ENCODE measurements at places on chromosomes 5 and 9.
A peak's percentile ranks its signal among the peaks of the same experiment; 100 is the strongest.

DNA sequence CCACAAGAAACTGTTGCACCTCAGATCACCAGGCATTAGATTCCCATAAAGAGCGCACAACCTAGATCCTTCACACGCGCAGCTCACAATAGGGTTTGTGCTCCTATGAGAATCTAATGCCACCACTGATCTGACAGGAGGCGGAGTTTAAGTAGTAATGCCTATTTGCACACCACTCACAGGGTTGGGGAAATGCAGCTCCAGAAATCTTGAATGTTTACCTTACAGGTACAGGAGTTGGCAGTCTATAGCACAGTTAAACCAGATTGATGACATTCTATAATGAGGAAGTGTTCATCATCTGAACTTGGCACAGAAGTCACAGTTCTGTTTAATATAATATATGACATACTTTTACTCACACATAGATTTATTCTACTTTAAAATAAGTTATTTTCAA is 732.2 kb upstream of the ZNF608 start:
- peak; percentile 55 for DNase-seq

- no peak for DNase-seq
Measured at GRCh38 chr5:74040811-74041491, 415.0 kb downstream of the ARHGEF28 start.

- no peak for DNase-seq
Measured at GRCh38 chr9:4506490-4506889, 16.2 kb downstream of the SLC1A1 start.

- no peak for DNase-seq
Measured at GRCh38 chr9:115398996-115399395, 281.0 kb upstream of the TNC start.

GRCh38 chr9:11149065-11149464 is 536.3 kb upstream of the PTPRD start:
- no peak for DNase-seq

DNA sequence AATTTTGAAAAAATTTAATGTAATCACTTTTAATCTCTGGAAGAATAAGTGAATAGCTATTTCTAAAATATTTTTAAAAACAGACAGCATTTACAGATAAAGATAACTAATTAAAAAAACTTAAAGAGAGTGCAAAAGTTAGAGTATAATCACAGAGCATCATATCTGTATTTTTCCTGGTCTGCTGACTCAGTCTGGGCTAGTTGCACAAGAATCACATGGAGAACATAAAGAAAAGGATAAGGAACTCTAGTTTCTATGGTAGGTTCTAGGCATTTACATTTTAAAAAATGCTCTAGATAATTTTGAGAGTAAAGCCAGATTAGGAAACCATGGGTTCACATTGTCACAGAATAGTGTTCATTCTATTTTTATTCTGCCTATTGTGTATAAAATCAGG is 347.4 kb downstream of the PSAT1 start:
- no peak for DNase-seq

DNA sequence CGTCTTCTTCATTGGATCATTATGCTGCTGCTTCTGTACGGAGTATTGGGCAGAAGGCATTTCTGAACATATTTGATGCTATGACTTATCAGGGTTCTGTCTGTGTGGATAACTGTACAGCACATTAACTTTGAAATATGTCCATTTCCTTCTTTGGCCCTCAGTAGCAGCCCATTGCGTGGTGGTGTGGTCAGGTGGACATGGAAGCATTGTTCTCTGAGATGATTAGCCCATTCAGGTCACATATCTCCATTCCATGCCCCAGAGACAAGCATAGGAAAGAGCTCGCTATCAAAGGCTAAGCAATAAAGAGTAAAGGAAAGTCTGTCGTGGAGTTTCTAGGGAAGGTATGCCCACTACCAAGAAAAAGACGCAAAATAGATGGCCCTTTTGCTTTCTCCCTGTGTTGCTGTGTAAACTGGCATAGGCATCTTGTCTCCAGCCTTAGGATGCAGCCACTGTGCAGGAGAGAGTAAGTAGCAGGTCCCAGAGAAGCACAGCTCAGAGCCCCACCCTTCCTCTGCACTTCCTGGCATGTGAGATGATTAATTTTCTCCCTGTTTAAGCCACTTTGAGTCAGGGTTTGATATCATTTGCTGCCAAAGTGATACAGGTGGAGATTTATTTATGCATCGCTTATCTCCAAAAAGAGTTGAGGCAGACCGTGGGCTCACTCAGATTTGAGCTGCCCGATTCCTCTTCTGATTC is 221.9 kb downstream of the PDZD2 start:
- DNase-seq = no peak

- DNase-seq = no peak
Measured at GRCh38 chr9:72817413-72817812, 135.4 kb downstream of the ALDH1A1 start.

- peak; percentile 30 for DNase-seq
Measured at GRCh38 chr5:132007399-132008162, 3.9 kb downstream of the ACSL6 start.

DNA sequence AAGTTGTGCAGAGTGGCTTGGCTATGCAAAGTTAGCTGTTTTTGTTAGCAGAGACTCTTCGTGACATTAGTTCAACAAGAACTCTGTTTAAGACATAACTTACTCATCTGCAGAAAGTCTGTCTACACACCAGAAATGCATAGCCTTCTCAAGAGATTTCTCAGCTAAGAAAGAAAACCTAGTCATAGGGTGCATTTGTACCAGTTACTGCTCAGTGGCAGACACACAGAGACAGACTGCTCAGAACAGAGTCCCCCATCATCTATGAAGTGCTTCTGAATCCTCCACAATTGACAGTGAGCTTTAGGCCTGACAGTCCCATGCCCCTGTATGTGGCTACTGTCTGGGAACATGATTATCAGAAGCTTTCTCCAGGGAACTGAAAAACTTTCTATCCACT is 56.1 kb upstream of the IFNK start:
- no peak for DNase-seq

GRCh38 chr5:95641741-95642220 is 4.8 kb upstream of the RFESD start:
- no peak for DNase-seq

- DNase-seq = no peak
Measured at GRCh38 chr9:125655066-125655633, 51.9 kb downstream of the MAPKAP1 start.

GRCh38 chr5:92070786-92071185 is 687.7 kb upstream of the ARRDC3 start:
- DNase-seq = no peak

DNA sequence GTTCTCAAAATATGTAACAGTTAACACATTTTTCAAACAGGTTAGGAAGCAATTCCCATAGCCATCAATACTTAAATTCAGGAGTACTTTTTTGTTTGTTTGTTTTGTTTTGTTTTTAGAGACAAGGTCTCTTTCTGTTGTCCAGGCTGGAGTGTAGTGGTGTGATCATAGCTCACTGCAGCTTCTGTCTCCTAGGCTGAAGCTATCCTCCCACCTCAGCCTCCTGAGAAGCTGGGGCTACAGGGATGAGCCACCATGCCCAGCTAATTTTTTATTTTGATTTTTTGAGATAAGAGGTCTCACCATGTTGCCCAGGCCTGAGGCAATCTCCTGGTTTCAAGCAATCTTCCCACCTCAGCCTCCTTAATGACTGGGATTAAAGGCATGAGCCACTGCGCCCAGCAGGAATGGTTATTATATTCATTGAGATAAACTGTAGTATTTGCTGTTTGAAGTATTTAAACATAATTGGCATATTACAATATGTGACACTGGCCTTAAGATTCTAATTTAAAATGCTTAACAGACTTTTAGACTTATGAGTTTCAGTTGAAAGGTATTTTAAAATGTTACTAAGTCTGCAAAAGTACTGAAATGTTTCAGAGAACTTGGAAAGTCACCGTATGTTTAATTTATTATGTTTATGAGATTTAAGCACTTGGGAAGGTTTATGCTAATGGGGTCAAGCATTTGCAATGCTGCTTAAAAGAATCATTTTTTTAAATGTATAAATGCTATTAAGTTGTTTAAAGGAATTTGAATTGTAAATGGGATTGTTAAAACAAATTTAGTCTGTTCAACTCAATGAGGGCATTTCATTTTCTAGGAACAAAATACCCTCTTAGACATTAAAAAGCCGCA is 17.0 kb downstream of the UTP15 start:
- DNase-seq = no peak

DNA sequence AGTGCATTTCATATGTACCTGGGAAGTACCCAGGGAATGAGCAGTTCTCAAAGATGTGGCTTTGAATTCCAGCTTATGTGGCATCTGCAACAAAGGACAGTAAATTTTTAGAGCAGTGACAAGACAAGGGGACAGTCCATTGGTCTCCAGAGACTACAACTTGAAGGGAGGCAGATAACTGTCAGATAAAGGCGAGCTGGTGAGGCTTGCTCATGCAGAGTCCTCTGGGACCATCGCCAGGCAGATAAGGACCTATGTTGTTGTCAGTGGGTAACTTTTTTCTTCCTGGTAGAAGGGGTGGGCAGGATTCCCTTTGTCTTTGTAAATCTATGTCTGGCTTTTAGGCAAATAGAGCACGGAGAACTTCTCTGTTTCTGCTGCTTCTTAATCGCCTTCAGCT is 120.2 kb downstream of the ICE1 start:
- no peak for DNase-seq

DNA sequence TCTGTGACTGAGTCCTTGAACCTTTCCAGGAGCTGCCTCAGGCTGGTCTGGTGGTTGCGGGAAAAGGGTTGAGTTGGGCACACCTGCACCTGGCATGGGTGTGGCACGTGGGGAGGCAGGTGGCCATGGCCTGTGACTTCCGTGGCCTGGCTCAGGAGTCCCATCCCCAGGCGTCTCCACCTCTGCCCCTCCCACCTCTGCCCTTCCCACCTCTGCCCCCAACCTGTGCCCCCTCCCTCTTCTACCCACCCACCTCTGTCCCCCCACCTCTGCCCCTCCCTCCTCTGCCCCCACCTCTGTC is 1.9 kb upstream of the QRFP start:
- DNase-seq = no peak

DNA sequence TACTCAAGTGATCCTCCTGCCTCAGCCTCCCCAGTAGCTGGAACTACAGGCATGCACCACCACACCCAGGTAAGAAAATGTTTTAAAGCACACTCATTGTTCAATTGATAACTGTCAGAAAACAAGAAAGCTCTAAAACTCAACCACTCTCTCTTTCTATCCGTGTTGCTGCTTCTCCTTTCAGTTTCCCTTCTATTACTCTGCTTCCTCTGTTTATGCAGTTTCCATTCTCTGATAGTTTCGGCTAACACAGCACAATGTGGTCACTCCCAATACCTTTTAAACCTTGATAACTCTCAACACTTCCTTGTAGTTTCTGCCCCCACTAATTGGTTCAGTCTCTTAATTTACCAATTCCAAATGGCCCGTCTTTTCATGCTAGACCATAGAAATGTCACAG is 59.2 kb upstream of the NR4A3 start:
- no peak for DNase-seq

- DNase-seq = no peak
Measured at GRCh38 chr9:78144008-78144381, 91.9 kb upstream of the CEP78 start.

- no peak for DNase-seq
Measured at GRCh38 chr9:98839724-98840123, 32.3 kb downstream of the GALNT12 start.

- DNase-seq = peak; percentile 80
Measured at GRCh38 chr5:172114875-172115422, 73.1 kb downstream of the STK10 start.

- DNase-seq = no peak
Measured at GRCh38 chr5:150851039-150851438, 4.7 kb downstream of the IRGM start.

GRCh38 chr5:83662558-83662957 is 58.1 kb downstream of the HAPLN1 start:
- DNase-seq = no peak

DNA sequence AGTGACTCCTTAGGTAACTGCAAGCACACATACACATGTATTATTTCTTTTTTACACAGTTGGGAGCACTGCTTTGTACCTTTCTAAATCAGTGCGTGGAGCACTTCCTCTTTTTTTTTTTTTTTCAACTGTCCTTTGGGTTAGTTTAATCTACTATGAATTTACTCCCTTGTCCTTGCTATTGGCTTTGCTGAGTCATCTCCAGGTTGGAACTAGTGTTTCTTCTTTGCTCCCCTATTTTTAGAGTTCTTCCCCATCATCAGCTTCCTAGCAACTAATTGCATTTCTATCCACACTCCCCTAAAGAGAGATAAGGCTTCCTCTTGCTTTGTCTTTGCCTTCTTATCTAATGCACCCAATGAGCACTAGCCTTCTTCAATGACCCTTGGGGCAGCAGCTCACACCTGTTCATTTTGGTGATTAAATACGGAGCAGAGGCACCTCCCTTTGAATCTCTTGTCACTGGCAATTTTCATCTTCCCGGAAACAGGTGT is 24.3 kb downstream of the S100Z start:
- no peak for DNase-seq

DNA sequence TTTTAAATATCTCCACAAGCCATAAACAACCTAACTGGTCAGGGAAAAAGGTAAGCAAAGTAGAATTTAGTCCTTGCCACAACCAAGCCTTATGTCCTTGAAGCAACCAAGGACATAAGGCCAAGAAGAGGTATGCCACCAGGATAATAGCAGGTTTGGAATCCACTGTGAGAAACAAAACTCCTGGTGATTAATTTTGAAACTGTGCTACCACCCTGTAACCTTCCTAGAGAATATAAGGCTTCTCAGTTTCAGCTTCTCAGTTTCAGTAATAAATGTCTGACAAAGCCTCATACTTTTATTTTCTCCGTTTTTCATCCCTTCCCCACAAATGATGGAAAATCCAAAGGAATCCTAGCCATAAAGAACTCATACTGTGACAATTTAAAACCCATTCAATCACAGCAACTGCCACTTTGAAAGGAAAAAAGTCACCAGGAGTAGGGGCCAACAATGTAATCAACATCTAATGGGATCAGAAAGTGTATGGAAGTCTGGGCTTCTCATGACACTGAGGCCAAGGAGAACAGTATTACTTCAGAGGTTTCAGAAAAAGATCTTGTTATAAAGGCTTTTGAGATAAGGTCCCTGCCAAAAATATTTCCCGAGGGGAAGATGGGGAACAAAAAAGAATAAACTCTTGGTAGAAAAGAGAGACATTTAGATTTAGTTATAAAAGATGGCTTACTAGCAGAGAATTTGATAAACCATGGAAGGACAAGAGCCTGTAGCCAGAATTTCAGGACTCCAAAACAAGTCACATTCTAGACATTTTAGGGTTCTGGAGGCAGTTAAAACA is 189.2 kb downstream of the TSSK1B start:
- DNase-seq = no peak

Measured in left lung (tissue), 14 donors.